NCI-H1436 treated with DMSO at 0.1 percent for 48 hours (cell line): ENCODE measurements at places on chromosomes 7 and 10.

GRCh38 chr10:88086187-88086960 lies 222.9 kb downstream of the PTEN start:
- DNase-seq, result no peak

DNA sequence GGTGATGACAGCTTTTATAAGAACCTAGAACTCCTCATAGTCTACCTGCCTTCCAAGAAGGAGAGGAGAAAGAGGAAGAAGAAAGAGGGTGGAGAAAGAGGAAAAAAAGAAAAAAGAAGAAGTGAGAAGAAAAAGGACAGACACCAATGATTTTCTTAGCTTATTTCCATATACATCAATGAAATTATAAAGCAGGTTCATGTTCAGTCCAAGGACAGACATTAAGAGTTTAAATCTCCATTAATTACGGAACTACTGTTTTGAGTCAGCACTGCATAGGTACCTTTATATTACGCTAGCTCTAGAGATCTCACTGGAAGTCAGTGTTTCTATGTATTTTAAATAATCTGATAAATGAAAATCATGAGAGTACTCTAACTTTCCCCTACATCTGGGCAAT lies 309.0 kb upstream of the HGF start:
- DNase-seq, result no peak

- no peak for DNase-seq
These were observed 64.8 kb upstream of the PLPP4 start for GRCh38 chr10:120392245-120392644.

DNA sequence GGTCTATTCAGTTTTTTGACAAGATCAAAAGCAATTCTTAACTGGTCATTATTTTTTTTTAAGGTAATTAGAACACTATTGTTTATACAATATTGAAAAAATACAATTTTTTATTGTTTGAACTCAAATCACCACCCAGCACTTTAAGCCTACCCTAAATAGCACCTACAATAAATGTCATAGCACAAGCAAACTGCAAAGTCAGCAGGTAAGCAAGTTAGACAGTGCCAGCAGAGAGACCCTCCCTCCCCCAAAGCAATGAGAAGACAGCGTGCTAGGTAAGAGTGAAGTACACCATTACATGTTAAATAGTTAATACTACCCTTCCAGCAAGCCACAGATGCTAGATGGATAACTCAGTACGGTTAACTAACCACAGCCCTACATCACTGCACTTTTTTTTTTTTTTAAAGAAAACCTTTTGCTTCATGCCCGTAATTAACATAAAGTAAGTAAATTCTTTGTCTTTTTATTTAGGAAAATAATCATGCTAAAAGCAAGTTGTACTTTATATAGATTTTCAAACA lies 120.0 kb downstream of the UBE2H start:
- DNase-seq, result no peak

DNA sequence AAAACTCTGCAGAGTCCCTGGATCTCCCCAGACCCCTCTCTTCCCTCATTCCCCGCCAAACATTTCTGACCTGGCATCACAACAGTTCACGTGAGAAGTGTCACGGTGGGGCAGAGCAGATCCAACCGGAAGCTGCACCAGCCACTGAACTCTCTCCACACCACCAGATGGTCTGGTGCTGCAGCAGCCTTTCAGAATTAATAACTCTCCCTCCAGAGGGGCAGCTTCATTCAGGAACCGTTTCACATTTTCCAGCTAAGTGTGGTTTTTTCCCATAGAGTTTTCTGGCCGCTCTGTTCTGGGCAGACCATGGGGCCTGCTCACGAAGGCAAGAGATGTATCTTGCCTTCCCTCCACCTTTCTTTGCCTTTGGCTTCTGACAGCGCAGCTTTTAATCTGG lies 486.7 kb upstream of the GALNT17 start:
- no peak for DNase-seq

DNA sequence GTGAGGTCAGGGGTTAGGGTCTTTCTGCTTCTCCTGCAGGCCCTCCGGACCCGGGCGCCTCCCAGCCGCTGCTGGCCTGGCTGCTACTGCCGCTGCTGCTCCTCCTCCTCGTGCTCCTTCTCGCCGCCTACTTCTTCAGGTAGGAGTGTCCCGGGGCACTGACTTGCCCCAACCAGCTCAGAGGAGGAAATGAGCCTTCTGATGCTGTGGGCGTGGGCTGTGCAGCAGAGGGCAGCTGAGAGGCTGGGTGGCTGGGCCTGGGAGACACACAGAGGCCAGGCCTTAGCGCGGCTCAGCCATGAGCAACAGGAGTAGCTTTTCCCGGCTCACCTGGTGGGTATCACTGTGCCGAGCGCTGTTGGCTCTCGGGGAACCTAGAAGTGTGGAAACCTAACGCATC lies 78.9 kb downstream of the MKI67 start:
- DNase-seq, result no peak

DNA sequence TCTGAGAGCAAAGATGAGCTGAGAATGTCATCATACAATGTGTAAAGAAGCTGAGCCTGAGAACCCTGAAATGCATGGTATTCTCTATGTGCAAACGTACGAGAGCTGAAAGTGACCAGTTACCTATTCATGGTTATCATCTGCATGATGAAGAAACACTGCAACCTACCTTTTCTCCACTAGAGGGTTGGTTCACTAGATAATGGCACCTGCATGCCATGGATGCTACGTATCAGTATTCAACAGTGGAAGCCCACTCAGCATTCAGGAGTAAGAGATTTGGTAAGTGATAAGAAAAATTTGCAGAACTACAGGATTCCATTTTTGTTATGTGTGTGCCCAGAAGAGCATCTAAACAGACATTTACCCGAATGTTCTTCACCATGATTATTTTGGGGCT lies 145.4 kb downstream of the PTPRN2 start:
- DNase-seq, result no peak

DNA sequence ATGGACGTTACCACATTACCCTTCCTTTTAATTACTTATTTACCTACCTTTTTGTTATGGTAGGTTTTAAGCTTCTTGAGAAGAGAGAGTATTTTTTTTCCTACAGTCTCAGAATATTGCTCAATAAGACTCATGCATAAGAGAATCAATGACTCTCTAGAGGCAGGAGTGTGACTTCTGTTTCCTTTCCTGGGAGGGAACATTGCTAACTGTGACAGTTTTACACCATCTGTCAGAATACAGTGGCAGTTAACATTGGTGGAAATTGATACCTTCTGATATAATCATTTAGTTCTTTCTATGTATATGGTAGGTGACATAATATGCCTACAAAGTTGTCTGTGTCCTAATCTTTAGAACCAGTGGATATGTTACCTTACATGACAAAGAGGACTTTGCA lies 348.7 kb upstream of the POT1 start:
- no peak for DNase-seq

- DNase-seq, result no peak
These were observed 16.5 kb downstream of the KNDC1 start for GRCh38 chr10:133176546-133176945.

DNA sequence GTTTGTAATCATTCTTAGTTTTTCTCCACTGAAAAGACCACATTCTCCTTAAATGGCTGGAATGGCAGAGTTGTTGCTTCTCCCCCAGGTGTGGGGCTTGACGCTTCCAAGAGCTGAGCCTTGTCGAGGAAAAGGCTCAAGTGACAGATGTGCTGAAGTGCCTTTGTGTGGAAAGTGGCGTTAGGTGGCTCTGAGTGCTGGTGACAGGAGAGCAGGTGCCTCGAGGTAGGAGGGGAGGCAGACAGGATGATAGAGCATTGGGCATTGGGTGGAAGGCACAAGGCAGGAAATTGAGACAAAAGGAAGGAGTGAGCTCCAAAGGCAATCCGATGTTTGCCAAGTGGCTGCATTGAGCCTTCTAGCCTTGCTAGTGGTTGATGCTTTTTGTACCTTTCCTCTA lies 6.7 kb downstream of the KIAA1217 start:
- DNase-seq, result no peak

- DNase-seq, result no peak
These were observed 26.9 kb upstream of the OR9A4 start for GRCh38 chr7:141889321-141889720.

GRCh38 chr10:36421992-36422391 lies 703.4 kb upstream of the ANKRD30A start:
- no peak for DNase-seq
